ENCODE measurements at places on chromosomes 6 and 20. TPM values are rescaled to one million over a fixed set of nuclear protein-coding genes. Genes with fewer than 3 reads are reported as not detected.
A peak's percentile ranks its signal among the peaks of the same experiment; 100 is the strongest.

DNA sequence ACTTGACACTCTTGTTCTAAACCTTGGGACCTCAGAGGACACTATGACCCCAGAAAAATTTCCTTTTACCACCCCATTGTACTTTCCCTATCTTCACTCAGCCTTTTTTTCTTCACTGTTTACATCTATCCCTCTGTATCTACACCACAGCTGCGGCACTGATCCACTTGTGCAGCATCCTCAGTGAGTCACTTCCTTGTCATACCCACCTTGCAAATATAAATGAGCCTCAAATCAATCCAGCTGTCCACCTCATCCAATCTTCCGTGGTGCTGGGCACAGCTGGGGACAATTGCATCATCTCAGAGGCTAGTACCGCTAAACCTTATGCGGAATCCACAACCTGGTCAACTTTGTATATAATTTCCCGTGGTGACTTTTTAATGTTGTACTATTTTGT, 710.5 kb downstream of the QKI start:
- no peak for DNase-seq

The ULBP2 gene
- 0.88 TPM for polyA plus RNA-seq

The CNBD2 gene
- polyA plus RNA-seq, result 1.1 TPM

- DNase-seq, result no peak
Measured at GRCh38 chr6:45990162-45990561, 25.5 kb downstream of the CLIC5 start.

DNA sequence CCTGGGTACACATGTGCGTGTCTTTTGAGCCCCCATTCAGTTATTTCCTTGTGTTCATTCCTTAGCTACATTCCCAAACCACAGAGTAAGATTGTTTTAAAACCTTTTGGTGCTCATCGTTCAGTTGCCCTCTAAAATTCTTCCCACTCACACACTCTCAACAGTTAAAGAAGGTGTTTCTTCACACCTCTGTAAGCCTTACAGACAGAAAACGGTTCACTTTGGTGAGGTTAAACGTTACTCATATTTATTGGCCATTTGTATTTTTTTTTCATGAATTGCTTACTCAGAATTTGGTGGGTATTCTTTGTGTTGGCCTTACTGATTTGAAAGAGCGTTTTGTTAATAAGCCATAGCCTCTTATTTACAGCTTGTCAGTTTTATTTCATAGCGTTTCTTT, 97.7 kb downstream of the CDYL start:
- no peak for DNase-seq

The SAMD3 gene
- 1.1 TPM for polyA plus RNA-seq

DNA sequence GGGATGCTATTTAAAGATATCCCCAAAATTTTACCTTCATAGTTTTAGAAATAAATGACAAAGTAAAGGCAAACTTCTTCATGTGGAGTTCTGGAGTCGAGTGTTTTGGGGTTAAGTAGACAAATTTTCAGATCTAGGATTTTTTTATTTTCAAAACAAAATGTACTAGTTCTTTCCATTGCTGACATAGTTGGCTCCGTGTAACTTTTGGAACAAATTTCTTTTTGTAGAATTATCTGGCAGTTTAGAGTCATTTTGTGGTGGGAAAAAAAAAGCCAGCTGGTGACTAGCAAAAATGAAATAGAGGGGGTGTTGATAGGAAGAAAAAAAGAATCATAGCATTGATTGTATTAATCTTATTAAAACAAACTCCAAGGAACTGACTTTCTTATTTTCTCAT, 131.6 kb upstream of the TCF21 start:
- no peak for DNase-seq

GRCh38 chr6:159620947-159621346, 72.1 kb downstream of the SOD2 start:
- no peak for DNase-seq

The VGLL2 gene
- polyA plus RNA-seq, result not detected

- DNase-seq, result no peak
Measured at GRCh38 chr6:108120311-108120710, 45.5 kb upstream of the NR2E1 start.

The RBM39 gene
- polyA plus RNA-seq, result 745 TPM

DNA sequence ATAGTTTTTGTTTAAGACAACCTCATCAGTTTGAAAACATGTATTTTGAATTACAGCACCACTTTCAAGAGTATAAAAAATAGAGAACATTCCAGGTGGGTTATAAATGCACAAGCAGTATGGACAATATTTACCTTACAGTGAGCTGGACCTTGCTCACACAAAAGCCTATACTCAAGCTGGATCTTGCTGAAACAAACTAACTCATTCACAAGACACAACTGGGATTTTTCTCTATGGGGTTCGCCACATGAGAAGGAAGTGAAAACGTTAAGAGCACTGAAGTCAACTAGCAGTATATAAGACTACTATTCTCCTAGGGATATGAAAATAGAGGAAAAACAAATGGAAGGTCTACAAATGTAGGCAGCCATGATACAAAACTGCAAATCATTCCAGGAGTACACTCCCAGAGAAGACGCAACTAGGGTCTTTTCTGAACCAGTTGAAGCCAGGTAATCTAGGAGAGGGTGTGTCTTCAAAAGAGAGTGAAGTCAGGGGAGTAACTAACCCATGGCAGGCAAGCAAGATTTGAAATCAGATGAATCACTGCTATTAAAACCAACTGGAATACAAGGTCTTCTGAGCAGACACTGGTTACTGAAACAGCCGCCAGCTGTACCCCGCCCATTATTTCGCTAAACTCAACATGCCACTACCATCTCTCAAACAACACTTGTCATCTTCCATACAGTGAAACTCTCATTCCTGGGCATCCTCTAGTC, 26.5 kb downstream of the STAU1 start:
- DNase-seq, result no peak

DNA sequence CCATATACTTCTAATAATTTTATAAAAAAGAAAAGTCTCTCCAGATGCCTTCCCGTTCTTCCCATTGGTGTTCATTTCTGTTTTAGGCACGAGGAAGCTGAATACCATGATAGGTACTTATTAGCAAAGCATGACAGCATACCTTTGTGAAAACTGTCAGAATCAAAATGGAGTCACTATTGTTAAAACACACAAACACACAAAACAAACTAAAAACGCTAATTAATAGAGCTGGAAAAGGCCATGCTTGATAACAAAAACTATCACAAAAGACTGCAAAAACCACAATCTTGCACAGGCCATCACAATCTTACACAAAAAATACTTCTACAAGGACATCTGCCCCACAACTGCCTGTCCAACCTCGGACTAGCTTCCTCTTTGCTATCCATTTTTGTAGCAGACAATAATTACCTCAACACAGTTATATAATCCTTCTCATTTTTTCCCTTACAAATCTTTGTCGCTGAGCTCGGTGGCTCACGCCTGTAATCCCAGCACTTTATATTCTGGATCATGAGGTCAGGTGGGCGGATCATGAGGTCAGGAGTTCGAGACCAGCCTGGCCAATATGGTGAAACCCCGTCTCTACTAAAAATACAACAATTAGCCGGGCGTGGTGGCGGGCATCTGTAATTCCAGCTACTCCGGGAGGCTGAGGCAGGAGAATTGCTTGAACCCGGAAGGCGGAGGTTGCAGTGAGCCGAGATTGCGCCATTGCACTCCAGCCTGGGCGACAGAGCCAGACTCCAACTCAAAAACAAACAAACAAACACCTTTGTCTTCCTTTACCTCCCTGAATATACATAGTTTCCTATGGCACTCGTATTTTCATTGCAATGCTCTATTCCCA, 3.2 kb upstream of the ABT1 start:
- DNase-seq, result no peak

The PLA2G7 gene
- 2.6 TPM for polyA plus RNA-seq

DNA sequence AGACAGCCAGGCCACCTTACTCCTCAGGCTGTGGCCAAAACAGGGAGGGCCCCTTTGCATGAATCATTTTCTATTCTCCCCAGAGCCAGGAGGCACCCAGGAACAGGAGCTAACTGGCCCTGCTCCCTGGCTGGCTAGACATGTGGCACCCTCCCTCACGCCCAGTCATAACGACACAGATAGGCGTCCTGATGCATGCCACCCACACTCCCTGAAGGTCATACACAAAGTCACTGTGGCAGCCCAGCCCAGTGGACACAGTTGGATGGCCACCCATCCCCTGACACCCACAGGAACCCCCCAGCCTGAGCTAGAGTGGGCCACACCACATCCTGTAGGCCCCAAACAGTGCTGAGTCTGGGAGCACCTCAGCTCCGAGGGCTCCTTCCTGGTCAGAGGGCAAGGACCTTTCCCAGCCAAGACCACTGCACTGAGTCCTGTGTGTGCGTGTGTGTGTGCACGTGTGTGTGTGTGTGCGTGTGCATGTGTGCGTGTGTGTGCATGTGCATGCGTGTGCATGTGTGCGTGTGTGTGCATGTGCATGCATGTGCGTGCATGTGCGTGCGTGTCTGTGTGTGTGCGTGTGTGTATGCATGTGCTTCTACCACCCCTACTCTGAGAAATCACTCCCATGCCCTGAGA, 21.6 kb downstream of the TFEB start:
- no peak for DNase-seq

DNA sequence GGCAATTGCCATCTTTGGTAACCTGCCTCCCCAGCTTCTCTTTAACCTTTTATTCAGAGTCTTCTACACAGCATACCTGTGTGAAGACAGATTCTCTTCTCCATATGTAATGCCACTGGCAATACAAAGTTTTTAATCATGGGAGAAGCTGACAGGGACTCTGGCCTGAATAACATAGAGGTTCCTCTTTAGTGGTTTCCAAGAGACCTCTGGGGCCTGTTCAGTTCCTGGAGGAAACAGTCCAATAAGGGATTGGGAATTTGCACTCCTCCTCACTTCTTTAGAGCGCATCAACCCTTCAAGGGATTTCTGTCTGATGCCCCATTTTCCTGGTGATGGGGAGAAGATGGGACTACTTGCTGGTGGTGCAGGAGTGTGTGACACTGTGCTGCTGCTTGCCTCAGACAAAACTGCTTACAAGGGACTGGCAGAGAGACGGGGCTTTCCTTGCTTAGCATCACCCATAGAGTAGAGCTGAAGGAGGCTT, 1.4 kb downstream of the RIMS1 start:
- no peak for DNase-seq

- DNase-seq, result no peak
Measured at GRCh38 chr20:10007747-10008146, 27.0 kb upstream of the ANKEF1 start.

- no peak for DNase-seq
Measured at GRCh38 chr6:107495971-107496370, 6.1 kb downstream of the SOBP start.

The COL21A1 gene
- 124 TPM for polyA plus RNA-seq

DNA sequence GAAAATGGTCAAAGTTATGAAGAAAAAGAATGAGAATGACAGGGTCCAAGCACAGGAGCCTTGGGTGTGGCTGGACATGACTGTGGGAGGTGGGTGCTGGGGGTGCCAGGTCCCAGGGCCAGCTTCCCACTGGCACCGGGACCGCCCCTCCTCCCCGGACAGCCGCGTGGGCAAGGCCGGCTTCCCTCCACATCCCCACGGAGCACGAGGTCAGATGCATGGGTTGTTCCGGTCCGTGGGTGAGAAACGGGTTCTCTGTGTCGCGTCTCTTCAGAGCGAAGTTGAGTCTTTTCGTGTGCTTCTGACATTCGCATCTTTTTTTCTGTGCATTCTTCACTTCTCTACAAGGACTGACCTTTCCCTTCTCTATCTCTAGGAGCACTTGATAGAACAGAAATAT, 30.1 kb downstream of the KIF25 start:
- no peak for DNase-seq

- no peak for DNase-seq
Measured at GRCh38 chr6:28269492-28269891, 2.5 kb downstream of the ZSCAN26 start.

DNA sequence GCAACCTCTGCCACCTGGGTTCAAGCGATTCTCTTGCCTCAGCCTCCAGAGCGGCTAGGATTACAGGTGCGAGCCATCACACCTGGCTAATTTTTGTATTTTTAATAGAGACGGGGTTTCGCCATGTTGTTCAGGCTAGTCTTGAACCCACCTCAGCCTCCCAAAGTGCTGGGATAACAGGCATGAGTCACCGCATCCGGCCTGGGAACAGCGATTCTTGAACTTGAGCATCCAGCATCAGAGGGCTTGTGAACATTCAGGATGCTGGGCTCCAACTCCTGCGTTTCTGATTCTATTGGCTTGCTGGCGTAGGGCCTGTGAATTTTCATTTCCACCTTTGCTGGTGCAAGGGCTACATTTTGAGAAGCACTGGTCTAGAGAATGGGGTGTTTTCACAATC, 24.5 kb upstream of the PIM1 start:
- no peak for DNase-seq

The HCRTR2 gene
- polyA plus RNA-seq, result 0.35 TPM

GRCh38 chr6:57303931-57304681, 13.3 kb upstream of the PRIM2 start:
- peak; percentile 27 for DNase-seq

DNA sequence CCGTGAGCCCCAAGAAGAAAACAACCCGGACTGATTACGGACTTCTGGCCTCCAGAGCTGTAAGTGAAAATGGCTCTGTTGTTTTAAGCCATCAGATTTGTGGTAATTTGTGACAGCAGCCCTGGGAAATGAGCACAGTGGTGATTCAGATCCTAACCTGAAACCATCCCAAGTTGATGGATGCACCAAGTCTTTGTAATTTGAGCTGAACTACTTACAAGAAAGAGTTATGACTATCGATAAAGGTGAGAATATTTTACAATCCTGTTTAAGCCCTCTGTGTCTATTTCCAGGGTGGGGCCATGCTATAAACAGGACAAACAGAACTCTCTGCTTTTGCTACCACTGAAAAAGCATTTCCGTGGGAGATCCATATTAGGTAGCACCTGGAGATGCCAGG, 19.1 kb upstream of the RIN2 start:
- no peak for DNase-seq

DNA sequence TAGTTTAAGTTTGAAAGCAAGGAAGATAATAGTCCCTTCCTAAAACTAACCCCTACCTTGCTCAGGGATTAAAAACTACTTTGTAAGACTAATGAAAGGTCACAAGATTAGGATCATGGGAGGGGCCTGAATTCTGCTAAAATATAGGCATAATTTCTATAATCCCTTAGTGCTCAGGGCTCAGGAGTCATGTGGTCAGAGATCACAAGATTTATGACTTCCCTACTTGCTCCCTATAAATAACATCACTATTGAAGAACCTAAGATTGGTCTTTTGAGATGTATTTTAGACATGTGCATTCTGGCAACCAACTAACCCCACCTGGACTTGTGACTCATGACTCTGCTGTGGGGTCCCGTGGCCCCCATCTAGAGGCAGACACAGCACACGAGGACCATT, 81.1 kb downstream of the STMND1 start:
- DNase-seq, result no peak

GRCh38 chr6:4172368-4172767, 37.0 kb upstream of the ECI2 start:
- DNase-seq, result no peak

DNA sequence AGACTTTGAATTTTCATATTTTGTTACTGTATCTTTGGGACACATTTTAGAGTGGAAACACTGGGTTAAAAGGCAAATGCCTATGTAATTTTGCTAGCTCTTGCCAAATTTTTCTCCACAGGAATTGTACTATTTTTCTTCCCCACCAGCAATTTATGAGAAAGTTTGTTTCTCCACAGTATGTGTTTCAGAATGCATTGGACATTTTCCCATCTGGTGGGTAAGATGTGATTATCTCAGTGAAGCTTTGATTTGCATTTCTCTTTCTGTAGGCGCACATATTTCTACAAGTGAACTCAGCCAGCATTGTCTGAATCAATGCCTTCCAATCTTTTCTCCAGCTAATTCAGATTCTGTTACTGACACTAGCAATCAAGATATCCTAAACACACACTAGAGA, 157.8 kb downstream of the RCAN2 start:
- DNase-seq, result no peak

The PBX2 gene
- polyA plus RNA-seq, result 190 TPM
